ENCODE measurements at places on chromosomes 4 and X.

DNA sequence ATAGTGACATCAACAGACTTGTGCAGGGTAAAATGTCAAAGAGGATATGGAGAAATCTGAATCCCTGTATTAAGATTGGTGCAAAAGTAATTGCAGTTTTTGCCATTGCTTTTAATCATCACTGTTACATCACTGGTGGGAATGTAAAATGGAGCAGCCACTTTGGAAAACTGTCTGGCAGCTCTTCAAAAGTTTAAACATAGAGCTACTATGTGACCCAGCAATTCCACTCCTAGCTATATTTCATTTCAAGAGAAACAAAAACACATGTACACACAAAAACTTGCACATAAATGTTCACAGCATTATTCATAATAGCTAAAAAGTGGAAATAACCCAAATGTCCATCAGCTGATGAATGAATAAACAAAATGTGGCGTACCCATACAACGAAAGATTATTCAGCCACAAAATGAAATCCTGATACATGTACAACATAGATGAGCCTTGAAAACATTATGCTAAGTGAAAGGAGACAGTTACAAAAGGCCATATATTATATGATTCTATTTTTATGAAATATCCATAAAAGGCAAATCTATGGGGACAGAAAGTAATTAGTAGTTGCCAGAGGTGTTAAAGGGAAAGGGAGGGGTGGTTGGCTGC lies 106.4 kb downstream of the AMELX start:
- no peak for DNase-seq

GRCh38 chr4:42649870-42650269 lies 7.0 kb downstream of the ATP8A1 start:
- DNase-seq = no peak

- DNase-seq = no peak
Observed at GRCh38 chr4:8101213-8102075, 57.2 kb downstream of the ABLIM2 start.

GRCh38 chr4:73869130-73870055 lies at the start of gene CXCL1:
Gene CXCL1 (plus strand): TSS chr4:73869393. CDS start chr4:73869471, 78 bp downstream.
- DNase-seq = no peak

- DNase-seq = no peak
Observed at GRCh38 chr4:167114416-167114971, 119.8 kb downstream of the SPOCK3 start.

DNA sequence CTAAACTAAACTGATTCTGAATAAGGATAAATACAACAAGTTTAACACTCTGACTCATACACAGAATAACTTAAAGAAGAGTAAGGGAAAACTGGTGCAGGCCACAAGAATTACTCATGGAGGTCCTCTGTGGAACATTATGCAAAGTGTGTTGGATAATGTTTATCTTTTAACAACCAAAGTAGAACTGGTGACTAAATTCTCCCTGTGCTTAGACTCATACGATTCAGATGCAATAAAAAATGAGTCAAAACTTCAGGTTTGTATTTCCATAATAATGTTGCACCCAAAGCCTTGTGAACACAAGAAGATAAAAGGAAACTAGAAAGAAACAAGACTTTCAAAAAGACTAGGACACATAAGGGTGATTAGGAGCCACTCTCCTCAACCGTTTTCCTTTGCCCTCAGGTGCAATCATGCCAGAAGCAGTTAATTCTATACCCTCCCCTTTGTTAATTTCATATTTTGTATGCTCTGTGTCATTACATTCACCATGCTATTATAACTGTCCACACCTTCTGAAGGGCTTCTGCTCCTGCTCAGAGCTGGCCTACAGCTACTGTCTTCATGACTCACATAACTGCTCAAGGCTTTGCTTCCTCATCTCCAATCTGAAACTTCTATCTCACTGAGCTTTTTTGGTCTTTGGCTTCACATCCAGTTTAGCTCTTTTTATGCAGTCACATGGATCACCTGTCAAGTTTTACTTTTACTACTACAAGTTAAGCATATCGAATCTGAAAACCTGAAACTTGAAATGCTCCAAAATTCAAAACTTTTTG lies 60.2 kb downstream of the KCNIP4 start:
- DNase-seq = no peak

- no peak for DNase-seq
Observed at GRCh38 chr4:138297743-138298405, 55.7 kb upstream of the SLC7A11 start.

DNA sequence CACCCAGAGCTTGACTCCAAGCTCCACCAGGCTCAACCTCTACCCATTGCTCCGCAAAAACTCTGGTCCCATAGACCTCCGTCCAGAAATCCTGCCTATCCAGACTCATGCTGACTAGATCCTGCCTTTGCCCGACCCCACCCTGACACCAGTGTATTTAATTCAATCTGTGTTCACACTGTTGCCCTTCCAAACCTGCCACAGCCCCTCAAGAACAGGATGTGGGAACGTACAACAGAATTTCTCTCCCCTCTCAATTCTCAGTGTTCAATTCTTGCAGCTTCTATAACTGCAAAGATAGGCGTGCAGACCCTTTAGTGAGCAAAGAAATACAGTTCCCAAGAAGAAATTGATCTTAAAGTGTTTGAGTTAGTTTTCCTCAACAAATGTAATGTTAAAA lies 154.2 kb upstream of the FRG1 start:
- DNase-seq = no peak

GRCh38 chr4:41991916-41992767 lies 1.8 kb downstream of the SLC30A9 start:
- no peak for DNase-seq

DNA sequence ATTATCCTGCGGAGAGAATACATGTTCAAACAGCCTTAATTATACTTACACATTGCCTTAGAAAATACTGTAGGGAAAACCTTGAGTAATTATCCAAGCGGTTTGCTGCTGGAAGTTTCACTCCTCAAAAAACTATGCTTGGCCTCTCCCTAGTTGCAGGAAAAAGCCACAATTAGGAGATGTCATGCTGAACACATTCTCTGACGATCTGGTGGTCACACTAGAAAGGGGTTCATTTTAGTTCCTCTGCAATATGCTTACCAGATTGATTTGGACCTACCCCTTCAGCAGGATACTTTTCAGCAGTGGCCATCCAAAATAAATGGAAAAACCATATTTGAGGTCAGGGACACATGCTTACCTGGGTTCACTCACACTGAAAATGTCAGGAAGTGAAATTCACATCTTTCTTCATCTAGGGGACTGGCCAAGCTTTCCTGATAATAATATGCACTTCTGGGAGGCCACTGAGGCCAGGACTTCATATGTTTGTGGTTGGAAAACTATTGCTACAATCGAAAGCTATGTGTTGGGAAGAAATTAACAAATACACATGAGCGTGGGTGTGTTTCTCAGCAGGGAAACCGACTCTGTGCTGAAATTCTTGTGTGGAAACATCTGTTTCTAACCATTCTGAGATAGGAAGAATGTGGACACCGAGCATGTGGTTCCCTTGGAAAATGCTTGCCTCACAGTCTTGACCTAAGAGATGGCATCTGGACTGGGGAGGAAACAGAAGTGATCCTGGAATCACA lies 68.8 kb downstream of the ATXN3L start:
- DNase-seq = no peak

DNA sequence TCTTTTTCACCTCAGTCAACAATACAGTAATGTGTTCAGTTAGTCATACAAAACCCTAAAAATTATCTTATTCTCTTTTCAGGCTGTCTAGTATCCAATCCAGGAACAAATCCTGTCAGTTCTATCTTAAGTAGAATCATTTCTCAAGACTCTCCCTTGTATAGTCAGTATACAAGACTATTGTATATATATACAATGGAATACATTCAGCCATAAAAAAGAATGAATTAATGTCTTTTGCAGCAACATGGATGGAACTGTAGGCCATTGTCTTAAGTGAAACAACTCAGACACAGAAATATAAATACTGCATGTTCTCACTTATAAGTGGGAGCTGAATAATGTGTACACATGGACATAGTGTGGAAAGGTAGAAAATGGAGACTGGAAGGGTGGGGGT lies 501.2 kb upstream of the ATOH1 start:
- DNase-seq = no peak

GRCh38 chr4:112652216-112652615 lies 15.3 kb downstream of the LARP7 start:
- DNase-seq = no peak

DNA sequence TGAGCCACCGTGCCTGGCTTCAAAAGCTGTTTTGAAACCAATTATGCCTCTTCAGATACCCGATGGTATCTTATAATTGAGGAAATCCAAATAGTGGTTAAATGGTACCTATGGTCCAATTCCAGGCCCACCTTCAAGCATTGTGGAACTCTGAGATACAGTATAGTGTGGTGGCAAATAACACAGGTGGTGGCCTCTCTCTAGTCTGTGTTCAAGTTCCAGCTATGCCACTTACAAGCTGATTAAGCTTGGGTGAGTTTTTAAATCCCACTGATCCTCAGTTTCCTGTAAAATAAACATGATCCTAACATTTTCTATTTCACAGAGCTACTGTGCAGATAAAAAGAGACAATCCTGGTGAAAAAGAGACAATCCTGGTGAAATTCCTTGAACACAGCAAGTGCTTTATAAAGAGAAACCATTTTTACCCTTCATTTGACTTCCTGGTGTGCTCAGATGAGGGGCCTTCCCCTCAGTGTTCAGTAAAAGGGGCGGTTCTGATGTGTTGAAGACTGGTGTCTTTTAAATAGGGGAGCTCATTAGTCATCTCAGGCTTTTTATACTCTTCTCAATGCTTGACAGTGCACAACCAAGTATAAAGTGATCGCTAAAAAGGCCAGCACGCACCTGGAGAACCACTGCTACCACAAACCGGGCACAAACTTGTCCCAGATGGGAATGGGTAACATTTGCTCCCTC lies 30.8 kb upstream of the CD40LG start:
- DNase-seq = no peak

GRCh38 chr4:98803251-98803650 lies 125.7 kb downstream of the EIF4E start:
- DNase-seq = no peak

DNA sequence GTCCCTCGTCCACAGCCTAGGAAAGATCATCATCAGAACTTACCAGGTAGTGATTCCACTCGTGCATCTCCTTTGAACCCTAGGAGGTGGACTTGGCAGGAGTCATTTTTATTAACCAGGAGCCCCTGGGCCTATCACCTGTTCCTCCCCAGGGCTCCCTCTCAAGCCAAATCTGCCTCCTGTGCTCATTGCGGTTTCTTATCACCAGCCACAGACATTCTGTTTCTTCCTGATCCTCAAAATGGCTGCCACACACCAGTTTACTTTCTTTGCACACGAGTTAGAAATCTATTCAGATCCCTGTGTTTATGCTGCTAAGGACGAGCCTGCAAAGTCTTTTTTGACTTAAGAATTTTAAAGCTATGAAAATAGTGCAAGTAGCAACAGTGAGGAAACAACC lies 354.5 kb upstream of the BOD1L1 start:
- no peak for DNase-seq

- no peak for DNase-seq
Observed at GRCh38 chrX:108361316-108361715, 76.9 kb downstream of the COL4A6 start.

DNA sequence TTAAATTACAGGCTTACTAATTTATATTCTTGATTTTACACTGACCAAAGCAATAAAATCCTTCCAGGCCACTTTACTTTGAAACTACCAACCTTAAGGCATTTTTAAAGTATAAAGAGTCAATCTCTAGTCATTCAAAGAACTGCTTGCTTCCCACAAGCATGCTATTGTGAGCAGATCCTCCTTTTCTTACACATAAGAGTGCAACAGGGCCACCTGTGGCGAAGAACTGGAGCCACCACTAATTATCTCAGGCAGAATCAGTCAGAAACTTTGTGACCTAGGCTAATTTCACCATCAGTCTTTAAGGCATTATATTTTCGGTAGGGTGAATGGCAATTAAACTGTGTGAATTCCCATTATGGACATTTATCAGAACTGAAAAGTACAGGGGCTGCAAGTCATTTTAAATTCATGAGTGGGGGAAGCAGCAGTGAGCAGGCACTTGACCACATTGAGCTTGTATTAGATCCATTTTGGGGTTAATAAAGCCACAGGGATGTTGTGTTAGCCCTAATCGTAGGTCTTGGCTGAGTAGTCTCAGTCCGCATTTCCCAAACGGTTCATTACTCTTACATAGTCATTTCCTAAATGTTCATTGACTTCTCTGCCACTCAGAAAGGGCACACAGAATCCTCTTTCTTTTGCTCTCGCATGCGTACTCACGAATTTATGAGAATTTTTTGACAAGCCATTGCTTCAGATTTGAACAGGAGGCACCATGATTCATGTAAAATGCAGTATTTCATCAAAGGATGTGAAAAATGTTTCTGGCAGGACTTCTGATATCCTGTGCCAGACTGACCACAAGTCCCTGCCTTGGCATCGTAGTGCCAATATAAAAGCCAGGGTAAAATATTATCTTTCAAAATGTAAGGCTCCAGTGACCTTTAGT lies 39.8 kb downstream of the NPY2R start:
- DNase-seq = no peak

DNA sequence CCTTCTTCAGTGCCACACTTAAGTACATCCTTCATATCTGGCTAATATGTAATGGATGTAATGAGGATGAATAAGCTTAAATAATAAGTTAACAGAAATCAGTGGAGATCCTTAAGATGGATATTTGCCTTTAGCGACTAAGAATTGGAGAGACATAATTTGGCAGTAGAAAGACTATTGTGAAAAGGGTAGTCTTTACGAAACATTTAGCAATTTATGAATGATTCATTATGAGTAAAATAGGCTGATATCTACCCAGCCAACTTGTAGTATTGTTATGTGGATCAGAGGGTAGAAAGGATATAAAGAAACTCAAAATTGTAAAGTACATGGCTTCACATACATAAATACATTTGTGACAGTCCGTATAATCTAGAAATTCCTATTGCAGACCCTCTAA lies 2371.8 kb downstream of the PCDH7 start:
- DNase-seq = no peak

DNA sequence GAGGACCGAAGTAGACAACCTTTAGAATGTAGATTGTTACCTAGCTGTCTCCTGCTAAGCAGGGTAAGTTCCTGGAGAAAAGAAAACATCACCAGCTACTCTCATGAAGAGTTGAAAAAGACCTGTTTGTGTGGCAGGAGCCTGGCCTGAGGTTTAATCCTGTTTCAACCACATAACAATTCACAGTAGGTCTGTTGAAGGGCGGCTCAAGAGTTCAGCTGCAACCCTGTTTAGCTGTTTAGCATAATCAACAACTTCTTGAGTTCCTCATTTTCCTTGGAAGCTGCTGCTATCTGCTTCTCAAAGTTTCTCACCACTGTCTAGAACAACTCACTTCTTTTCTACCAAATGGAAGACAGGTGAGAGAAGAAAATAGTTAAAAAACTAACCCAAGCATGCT lies 170.4 kb upstream of the TET2 start:
- DNase-seq = no peak

- DNase-seq = no peak
Observed at GRCh38 chr4:148093065-148093464, 349.1 kb downstream of the NR3C2 start.

Data from activated CD8-positive, alpha-beta memory T cell treated with anti-CD3 and anti-CD28 coated beads for 1 hour (primary cell).